ENCODE measurements at places on chromosomes 16 and 17.

GRCh38 chr17:33038740-33039139 lies 47.1 kb downstream of the SPACA3 start:
- no peak for DNase-seq

DNA sequence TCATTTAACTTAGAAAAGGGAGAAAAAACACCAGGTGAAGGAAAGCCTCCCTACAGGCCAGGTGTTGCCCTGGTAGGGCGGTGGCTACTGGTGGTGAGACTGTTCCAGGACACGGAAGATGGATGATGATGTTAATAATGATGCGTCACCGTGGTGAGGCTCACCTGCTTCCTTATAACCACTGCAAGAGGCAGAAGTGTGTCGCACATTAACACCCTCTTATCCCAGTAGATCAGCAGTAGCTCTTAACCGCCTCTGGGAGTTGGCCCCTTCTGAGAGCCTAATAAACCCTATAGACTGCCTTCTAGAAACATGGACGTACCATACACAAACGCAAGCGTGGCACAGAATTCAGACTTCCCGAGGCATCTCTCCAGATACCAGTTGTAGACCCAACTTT lies 7.8 kb downstream of the BFAR start:
- DNase-seq = no peak

GRCh38 chr17:50189550-50190292 lies 11.7 kb downstream of the COL1A1 start:
- peak; percentile 58 for DNase-seq

DNA sequence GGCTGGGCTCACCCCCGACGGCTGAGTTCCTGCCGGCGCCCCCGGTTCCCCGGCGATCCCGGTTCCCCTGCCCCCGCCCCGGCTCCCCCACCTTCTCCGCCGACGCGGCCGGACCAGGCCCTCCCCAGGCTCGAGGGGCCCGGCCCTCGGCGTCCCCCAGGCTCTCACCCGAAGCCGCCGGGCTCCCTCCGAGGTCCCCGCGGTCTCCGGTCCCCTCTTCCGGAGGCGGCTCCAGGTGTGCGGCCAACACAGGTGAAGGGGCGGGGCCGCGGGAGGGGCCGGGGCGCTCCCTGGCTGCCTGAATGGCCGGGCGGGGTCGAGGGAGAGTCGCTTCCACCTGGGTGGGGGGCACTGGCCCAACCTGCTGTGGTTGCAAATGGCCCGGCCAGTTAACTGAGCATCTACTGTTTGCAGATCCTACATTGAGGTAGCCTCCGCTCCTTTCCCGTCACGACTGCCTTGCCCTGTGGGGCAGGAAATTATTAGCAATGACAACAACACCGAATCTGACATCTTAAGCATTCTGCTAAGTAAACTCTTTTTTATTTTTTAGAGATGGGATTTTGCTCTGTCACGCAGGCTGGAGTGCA lies at the start of gene BICDL2:
BICDL2 (minus strand) TSS at position 219 of the 590 bp plus-strand sequence. CDS start 1,448 bp downstream, outside the sequence.
- no peak for DNase-seq

DNA sequence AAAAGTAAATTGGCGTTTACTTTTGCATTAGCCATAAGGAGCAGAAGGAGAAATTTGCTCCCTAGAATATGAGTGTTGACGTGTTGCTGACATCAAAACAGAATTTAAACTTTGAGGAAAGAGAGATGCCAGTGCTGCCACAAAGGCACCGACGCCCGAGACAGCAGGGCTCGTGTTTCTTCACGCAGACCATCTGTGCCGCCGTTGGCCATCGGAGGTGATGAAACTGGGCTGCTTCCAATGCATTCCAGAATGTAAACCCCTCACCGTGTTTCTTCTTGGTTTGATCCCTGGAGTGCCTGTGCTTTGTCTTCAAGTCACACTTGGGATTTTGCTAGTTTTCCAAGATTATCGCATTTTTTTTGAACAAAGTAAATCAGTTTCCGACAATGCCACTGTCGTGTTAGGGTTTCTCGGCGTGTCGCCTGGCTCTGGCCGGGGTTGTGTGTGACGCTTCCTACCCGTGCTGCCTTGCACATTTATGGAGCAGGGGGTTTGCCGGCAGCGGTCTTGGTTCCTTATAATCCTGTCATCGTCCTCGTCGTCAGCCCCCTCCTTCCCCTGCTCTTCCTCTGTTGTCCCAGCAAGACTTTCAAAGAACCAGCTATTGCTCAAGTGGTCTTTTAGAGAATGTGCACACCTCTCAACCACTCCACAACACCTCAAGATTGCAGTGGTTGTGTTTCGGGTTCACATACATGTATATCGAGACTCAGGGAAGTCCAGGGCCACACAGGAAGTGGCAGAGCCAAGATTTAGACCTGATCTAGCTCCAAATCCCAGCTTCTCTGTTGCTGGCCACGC lies 103.9 kb downstream of the METRNL start:
- DNase-seq = no peak

DNA sequence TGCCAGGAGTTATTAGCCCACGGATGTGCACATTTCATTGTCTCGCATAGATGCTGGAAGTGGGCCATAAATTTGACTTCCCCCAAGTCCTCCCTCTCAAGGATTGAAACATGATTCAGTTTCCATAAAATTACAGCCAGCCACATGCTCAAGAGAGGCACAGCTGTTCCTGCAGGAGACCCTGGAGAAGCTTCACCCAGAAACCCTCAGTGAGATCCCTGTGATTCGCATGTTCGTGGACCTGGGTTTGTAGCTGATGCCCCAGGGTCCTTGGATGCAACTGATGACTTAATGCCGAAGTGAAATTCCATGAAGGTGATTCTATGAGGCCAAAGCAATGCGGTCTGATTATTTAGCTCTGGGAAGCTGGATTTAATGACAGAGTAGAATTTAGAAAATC lies 24.7 kb upstream of the AQP8 start:
- peak; percentile 39 for DNase-seq

- DNase-seq = no peak
Observed at GRCh38 chr17:75738218-75738802, 17.1 kb downstream of the ITGB4 start.

GRCh38 chr17:29574732-29575510 lies 6.4 kb downstream of the TP53I13 start:
- no peak for DNase-seq

DNA sequence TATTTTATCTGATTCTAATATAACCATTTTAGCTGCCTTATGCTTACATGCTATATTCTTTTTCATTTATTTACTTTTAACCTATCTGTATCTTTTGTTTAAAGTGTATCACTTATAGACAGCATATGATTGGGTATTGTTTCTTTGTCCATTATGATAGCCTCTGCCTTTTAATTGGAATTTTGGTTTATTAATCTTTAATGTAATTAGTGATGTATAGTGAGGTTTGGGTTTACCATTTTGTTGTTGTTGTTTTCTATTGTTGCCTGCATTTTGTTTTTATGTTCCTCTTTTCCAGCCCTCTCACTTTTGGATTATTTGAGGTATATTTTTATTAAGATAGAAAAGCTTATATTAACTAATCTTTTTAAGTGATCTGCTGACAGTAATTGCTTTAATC lies 59.4 kb downstream of the NLK start:
- DNase-seq = no peak

DNA sequence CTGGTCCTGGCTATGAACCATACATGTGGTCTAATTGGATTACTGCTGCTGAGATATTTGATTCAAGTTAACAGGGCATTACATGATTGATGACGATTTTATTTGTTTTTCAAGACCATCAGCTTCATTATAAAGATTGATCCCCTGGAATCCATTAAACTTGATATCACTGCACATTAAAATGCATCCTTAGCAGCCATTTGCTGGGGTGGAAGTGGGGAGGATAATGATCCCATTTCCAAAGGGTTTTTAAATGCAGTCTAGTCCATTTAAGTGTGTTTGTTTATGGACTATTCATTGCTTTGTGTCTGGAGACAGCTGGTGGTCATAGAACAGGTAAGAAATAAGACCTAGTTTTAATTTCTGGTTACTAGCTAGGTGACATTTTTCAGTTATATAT lies 40.9 kb downstream of the ADAMTS18 start:
- no peak for DNase-seq

DNA sequence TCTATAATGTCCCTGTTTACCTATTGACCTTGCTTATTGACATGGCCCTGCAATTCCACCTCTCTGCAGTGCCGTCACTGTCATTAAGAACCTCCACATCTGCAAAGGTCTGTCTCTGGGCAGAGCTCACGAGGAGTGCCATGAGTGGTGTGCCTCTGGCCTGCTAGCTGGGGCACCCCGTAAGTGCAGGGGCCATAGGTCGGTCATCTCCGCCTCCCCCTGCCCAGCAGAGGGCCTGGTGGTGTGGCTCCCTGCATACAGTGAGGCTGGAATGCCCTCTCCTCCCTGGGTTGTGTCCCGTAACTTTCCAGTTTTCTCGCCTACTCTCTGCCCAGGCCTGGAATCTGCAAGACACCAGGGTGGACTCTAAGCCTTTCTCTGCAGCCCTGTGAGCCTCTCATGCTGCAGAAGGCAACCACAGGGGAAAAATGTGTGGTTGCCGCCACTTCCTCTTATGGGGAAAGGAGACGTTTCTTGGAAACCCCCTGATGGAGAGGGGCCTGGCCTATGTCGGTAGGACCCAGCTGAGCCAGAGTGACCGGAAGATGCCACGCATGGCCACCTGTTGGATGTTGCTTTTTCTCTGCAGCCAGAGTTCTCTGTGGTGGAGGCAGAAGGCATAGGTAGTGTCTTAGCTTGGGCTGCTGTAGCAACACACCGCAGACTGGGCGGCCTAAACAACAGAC lies 2.7 kb upstream of the SNX20 start:
- DNase-seq = no peak

DNA sequence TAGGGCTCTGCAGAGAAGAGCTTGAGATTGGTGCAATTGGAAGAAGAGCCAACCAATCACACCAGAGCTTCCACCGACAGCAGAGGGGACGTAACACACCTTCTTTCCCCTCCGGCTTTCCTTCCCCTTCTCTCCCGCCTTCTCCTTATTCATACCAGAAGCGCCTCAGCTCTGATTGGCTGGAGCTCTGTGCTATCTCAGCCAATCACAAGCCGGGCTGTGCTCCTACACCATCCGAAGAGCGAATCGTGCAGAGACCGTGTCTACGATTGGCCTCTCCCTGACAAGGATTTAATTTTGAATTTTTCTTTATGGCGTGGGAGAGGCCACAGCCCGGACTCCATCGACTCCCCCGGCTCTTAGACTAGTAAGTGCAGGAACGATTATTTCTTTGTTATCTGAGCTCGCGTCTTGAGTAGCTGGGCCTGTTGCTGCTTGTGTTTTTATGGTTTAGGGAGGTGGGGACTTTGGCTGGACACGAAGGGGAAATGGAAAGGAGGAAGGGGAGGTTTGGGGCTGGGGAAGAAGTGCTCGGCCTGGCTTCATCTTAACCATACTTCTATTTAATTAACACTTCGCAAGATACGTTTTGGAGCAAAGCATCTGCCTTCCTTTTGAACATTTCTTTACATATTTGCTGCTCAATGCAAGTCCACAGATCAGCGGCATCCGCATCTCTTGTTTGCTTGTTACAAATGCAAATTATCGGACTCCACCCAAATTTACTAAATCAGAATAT lies at the start of gene PRR11:
PRR11 (plus strand) TSS at position 308 of the 739 bp plus-strand sequence. CDS start 14,007 bp downstream, outside the sequence.
- peak; percentile 99 for DNase-seq

- no peak for DNase-seq
Observed at GRCh38 chr17:61376931-61377838, 22.5 kb upstream of the TBX2 start.

DNA sequence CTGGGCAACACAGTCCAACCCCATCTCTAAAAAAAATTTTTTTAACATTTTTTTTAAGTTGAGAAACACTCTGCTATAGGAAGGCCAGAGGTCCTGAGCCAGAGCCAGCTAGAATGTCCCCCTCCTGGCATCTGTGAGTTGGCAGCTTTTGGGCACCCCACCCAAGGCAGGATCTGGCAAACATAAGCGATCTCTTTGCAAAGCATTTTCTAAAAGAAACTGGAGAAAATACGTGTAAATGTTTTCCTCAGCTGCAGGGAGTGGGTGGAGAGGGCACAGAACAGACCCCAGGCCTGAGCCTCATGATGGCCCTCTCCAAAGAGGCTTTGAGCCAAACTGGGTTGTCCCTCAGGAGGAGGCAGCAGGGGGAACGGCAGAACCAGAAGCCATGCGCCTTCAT lies 11.7 kb downstream of the CAVIN1 start:
- no peak for DNase-seq

GRCh38 chr16:73086108-73086507 lies 38.2 kb upstream of the ZFHX3 start:
- no peak for DNase-seq

All from adipocyte (in vitro differentiated cells).